RPMI7951 (cell line): ENCODE measurements at places on chromosomes 12 and 14.

DNA sequence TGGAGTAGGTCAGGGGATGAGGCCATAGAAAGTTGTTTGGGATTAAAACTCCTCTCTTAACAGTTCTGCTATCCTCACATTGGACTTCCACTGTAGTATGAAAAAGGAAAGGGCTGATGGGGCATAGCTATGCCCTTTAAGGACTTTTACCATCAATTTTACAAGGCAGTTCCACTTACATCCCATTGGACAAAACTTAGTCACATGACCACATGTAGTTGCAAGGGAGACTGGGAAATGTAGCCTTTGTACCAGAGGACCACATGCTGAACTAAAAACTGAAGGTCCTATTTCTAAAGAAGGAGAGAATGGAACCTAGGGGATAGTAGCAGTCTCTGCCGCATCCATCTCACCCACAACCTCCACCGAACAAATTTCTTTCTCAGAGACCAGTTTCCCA is 6.8 kb upstream of the SLC5A8 start:
- no peak for DNase-seq

GRCh38 chr14:95577870-95578269 is 43.0 kb downstream of the GLRX5 start:
- no peak for DNase-seq

GRCh38 chr12:6570264-6570887 is 2.3 kb upstream of the NOP2 start:
- DNase-seq, result peak; percentile 42

GRCh38 chr12:38516418-38516817 is 199.8 kb downstream of the ALG10B start:
- DNase-seq, result no peak

DNA sequence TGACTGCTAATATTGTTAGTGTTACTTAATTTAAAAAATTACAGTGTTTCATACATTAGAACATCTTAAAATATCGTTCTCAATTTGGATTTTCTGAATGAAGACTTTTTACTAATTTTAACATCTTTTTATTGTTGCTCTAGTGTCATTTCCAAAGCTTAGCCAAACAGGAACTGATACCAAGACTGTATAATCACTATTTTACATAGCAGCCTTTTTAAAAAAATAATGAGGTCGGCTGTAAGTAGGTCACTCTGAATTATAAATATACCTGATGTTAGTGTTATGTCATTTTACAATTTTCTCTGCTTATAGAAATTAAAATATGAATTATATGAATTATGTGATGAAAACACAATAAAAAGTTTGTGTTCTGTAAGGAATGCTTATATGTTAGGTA is 321.5 kb downstream of the TMEM117 start:
- DNase-seq, result no peak

DNA sequence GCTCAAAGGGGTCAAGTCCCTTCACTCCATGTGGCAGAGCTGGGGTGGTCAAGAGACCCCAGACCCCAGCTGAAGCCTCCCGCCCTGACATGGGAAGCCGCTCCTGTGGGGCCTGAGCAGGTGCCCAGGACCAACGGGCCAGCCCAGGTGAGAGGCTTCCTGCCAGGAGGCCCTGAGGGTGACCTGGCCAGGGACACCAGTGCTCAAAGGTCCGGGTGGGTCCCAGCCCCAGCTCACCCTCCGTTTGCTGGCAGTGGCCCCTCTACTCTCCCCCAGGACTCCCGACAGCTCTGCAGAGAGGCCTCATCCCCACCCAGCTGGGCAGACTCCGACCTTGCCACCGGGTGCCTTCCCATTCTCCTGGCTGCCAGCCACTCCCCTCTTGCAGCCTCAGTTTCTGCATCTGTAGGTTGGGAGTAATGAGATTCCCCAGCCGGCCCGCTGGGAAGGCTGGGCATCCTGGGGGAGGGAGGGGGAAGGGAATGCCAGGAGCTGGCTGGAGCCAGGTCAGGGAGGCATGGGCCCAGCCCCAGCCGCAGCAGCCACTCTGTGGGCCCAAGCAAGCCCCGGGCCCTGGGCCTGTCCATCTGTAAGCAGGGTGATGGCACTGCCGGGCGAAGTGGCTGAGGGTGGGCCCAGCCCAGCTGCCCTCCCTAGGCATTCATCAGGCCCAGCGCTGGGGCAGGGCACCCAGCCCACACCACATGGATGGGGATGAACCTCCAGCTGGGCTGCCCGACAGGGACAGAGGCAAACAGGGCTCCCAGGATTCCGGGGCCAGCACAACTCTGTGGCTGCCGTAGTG is 10.3 kb upstream of the INF2 start:
- no peak for DNase-seq

DNA sequence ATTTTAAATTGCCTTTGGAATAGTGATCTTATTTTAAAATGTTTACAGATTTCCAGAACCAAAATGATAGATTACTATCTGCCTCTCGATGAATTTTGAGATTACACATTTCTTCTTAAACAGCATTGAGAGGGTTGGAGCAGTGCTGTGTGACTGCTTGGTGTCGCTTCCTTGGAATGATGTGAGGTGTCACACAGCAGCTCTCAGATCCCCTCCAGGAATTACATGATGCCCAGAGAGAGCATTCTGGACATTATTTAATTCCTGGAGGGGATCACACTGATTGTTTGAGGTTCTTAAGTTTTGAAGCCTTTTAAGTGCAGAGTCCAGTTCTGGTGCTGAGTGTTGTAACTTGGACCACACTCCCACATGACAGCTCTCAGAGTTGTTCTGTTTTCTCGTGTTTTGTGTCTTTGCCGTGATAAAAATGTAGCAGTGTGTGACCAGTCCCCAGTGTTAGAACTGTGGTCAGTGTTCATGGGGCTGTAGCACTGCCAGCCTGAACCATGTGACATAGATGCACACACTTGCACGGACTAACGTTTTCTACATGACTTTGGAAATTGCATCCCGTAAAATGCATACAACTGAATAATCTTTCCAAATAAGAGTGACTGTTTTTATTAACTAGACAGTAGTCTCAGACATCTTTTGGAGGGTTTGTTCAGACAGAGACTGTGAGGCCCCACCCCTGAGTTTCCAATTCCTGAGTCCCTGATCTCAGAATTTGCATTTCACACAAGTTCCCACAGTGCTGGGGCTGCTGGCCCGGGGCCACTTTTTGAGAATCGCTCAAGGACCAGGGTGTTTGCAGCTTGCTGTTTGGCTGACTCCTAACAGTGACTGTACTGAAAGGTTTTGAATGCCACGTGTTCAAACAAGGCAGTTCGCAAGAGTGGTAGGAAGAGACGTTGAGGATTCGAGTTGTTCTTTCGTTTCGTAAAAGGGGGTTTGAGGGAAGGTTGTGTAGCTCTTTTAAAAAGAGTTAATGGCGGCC is 26.0 kb downstream of the XRCC3 start:
- DNase-seq, result peak; percentile 49

DNA sequence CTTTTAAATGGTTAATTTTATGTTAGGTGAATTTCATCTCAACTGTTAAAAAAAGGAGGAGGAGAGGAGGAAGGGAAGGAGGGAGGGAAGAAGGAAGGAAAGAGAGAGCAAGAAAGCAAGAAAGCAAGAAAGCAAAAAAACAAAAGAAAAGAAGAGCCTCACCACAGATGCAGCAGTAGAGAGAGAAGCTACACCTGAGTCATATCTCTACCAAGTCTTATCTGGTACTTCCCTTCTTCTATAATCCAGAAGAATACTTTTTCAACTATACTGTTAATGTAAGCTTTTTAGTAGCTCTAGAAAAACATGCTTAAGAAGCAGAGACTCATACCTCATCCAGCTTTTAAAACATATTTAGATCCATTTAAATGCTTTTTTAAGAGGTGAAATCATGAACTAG is 5.6 kb upstream of the IL26 start:
- DNase-seq, result no peak

DNA sequence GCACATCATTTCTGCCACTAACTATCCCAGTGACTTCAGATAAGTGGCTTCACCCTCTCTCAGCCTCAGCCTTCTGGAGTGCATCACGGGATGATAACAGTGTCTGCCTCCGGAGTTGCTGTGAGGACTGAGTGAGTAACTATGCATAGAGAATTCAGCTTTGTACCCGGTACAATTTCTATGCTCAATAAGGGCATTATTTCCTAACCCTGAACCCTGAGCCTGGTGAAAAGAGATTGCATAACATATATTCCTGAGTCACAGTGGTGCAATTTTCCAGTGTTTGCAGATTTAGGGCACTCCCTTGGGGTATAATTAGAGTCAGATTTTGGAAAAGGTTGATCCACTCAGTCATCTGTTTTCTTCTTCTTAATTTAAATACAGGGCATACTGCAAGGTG is 181.1 kb downstream of the PTPN11 start:
- peak; percentile 15 for DNase-seq

DNA sequence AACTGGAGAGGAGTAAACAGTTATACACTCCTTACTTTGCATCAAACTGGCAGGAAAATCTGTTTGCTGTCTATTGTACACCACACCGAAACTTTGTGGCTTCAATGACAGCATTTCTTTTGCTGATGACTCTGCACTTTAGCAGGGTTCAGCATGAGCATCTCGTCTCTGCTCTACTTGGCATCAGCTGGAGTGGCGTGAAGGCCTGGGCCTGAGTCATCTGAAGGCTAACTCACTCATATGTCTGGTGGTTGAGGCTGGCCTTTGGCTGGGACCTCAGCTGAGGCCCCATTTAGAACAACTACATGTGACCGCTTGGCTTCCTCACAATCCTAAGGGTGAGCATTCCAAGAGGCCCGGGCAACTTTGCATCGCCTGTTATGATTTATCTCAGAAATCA is 28.7 kb upstream of the REP15 start:
- DNase-seq, result peak; percentile 94

- no peak for DNase-seq
Measured at GRCh38 chr12:131250028-131250950, 296.6 kb downstream of the ADGRD1 start.

- DNase-seq, result no peak
Measured at GRCh38 chr12:126915309-126915708, 1351.7 kb upstream of the TMEM132C start.

- no peak for DNase-seq
Measured at GRCh38 chr12:104969343-104969742, 11.3 kb upstream of the SLC41A2 start.

DNA sequence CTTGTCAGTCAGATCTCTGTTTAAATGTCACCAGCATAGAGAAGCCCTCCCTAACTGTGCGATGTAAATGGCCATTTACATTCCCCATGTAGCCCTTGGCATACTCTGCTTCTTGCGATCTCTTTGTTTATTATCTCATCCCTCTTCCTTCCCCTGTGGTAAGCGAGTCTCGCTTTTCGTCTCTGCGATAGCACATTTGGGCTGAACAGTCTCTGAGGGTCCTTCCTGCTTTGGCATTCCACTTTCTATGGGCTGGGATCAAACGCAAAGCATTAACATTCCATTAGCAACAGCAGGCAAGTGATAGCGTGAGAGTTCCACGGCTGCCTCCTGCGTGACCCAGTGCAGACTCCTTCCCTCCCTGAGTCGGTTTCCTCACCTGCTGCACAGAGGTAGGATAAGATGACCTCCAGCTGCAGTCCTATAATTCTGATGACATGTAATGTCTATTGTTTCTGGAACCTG is 61.4 kb upstream of the TUNAR start:
- no peak for DNase-seq

DNA sequence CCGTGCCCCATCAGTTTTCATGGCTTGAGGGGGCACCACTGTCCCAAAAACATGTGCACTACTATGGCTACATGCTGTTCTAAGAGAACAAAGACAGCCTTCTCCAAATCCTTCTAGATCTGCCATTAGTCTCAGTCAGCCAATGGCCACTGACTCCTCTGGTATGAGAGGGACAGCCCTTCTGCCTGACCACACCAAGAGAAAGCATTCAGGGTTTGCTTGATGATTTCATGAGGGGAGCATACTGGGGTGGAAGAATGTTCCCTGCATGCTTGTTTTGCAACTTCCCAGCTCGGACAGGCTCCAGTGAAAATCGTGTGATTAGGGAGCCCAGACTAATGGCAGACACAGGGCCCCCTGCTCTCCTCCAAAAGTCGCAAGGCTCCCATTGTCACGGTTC is 199.6 kb upstream of the ALG10B start:
- no peak for DNase-seq

DNA sequence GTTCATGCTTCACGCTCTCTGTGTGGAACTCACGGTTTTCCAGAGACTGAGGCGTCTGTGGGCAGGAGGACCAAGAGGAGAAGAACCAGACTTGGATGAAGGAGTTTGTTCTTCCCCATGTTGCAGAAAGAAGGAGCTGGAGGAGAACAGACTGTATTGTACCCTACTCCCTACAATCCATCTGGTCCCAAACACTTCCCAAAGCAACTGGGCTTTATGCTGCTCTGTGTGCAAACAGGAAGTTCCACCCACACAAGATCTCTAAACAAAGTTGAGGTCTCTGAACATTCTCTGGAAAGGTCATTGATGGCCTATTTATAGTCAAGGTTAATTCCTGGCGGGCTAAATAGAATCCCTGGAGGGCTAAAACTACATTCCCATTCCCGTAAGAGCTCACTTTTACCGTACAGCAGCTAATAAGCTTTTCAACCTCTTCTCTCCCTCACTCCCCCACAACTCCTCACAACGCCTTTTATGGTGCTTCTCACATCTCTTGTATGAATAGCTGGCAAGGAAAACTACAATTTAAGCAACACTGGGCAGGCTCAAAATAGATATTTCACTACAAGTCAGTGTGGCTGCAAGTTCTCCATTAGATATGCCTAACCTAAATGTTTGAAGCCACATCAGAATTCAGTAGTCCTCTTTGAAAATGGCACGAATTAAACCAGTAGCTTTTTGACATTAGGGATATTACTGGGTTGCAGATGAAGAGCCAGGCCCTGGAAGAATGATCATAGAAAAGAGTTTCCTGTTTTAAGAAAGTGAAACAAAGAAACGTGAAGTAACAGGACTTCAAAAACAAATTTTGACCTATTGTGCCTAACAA is at the start of gene A2M:
Gene A2M, minus strand, starts transcription at position 189 of the 829 bp plus-strand sequence. Its CDS starts 70 bp downstream, at position 119.
- DNase-seq, result peak; percentile 73

DNA sequence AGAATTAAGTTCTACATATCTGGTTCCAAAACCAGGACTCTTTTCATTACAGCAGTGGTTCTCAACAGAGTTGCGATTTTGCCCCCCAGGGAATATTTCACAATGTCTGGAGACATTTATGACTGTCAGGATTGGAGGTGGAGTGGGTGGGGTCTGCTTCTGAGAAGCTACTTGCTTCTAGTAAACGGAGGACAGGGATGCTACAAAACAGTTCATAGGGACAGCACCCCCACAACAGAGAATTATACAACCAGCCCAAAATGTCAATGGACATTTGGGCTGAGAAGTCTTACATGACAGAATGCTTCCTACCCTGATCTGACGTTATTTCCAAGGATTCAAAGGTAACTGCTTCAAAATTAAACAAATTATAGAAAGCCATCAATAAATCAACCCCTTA is 739 bp upstream of the SPATA7 start:
- DNase-seq, result peak; percentile 13

DNA sequence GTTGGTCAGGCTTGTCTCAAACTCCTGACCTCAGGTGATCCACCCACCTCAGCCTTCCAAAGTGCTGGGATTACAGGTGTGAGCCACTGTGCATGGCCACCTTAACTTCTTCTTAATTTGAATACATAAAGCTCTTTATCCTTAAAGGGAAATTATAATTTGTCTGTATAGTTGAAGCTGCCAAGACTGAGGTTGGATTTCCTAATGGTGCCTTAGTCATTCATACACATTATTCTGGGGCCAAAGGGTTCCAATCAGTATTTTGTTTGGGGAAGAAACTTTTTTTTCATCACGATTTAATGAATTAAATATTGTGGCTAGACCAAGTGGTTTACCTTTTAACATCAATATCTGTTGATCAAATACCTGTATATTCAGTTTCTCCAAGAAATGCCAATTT is 135.9 kb downstream of the SYT1 start:
- DNase-seq, result no peak
